ENCODE measurements at places on chromosomes 13 and 19.

DNA sequence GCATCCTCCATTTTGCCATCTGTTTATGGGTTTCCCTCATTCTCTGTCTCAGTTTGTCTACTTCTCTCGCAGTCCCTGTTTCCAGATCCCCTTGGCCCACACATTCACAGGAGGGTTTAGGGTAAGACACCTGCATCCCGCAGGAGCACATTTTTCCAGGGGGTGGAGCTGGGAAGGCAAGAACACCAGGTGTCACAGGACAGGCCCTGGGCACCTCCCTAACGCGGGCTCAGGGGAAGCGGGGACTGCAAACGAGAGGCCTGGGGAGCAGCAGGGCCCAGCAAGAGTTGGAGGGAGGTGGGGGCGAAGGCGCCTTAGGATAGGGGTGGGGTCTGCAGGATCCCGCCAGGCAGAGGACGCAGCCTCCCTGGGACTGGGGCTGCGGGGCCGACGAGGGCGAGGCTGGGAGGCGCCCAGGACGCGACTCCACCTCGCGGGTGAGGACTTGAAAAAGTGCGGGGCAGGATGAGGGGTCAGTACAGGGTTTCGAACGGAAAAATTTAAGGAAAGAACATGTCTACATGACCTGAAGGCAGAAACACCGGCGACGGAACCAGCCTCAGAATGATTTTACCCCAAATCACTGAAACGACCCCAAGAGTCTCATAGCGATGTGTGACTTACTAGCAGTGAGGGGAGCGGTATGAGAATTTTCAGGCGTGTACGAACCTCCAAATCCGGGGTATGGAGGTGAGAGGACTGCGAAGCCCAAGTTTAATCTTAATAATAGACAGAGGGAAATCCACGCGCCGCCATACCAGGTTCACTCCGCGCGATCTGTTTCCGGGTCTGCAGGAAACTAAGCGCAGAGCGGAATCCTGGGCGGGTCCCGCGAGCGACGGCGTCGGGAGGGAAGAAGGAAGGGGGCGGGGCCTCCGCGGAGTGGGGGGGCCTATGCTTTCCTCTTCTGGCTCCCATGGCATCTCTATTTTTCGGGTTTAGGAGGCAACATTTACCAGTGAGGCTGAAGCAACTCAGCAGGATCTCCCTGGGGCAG is 7.1 kb upstream of the ERVV-2 start:
- DNase-seq: peak; percentile 71

DNA sequence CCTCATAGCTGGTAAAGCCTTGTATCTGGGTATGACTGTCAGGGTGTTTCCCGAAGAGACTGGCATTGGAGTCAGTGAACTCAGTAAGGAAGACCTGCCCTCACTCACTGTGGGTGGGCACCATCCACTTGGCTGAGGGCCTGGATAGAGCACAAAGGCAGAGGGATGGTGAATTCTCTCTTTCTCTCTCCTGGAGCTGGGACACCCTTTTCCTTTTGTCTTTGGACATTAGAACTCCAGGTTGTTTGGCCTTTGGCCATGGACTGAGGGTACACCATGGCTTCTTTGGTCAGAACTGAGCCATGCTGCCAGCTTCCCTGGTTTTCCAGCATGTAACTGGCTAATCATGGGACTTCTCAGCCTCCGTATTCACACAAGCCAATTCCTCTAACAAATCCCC is 4.6 kb upstream of the CEACAM1 start:
- no peak for DNase-seq

GRCh38 chr13:51801631-51802099 is 2.3 kb downstream of the DHRS12 start:
- DNase-seq: no peak

DNA sequence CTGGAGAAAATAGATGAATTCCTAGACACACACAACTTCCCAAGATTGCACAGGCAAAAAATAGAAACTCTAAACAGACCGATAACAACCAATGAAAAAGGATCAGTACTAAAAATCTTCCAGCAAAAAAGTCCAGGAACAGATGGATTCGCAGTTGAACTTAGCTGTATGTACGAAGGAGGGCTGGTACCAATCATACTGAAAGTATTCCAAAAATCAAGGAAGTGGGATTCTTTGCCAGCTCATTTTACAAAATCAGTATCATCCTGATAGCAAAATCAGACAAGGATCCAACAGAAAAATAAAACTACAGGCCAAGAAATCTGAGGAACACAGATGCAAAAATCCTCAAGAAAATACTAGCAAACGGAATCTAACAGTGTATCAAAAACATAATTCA is 6.5 kb upstream of the LILRB2 start:
- DNase-seq: no peak

DNA sequence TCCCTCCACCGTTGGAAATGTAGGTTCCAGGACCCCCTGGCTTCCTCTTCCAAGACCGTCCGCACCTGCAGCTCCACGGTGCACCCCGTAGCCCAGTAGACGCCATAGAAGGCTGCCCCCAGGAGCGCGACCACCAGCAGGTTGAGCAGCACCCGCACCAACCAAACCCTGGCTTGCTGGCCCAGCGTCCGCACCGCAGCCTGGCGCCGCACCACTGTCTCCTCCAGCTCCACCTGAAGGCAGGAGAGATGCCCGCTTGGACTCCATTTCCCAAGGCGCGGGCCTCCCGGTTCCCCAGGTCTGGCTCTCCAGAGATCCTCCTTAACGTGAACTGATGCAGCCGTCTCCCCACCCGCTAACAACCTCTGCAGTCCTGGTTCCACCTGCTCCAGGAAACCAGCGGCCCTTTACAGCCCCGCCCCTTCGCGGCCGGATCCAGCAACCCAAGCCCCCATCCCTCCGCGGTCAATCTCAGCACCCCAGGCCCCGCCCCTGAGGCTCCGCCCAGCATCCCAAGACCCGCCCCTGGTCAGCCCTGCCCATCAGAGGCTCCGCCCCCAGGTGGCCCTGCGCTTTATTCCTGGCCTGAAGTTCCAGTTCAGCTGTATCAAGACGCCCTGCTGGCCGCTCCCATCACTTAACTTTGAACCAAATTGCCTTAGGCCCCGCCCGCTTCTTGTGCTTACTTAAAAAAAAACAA is 5.0 kb upstream of the LENG1 start:
- peak; percentile 65 for DNase-seq

DNA sequence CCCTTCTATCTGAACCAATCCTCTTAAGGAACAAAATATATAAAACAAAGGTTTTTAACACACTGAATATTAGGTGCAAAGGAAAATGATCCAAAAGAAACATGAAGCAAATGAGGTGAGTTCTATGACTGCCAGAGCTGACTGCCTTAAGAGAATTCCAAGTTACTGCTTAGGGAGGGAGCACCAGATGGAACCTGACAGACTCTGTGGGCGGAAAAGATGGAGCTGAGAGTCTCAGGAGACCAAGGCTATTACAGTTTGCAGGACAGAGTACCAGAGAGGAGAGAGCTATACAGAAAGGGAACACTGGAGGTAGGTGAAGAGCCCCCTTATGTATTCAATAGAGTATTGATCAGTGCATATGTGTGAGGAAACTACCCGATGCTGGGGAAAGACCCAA is 87.2 kb downstream of the B3GLCT start:
- no peak for DNase-seq

GRCh38 chr19:45200568-45200967 is 22.0 kb downstream of the BLOC1S3 start:
- peak; percentile 59 for DNase-seq

- DNase-seq: no peak
Observed at GRCh38 chr19:15297416-15298224, 34.7 kb downstream of the BRD4 start.

DNA sequence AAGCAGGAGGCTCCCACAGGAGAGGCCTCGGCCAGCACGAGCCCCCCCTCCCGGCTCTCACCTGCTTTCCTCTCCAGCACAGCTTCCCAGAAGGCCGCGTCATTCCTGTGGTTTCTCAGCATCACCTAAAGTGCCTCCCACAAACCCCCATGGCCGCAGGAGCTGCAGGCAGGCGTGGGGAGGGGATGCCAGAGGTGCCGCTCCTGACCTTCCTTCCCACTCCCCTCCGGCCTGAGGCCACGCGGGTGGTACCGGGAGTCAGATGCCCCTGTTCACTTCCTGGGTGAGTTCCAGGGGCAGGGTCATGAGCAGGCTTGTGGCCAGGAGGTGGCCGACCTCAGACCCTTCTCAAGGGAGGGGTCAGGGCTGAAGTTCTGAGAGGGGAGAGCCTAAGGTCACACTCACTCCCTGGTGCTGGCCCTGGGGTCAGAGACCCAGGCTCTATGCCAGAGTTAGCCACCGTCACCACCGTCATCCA is 14.4 kb upstream of the NPAS1 start:
- no peak for DNase-seq

DNA sequence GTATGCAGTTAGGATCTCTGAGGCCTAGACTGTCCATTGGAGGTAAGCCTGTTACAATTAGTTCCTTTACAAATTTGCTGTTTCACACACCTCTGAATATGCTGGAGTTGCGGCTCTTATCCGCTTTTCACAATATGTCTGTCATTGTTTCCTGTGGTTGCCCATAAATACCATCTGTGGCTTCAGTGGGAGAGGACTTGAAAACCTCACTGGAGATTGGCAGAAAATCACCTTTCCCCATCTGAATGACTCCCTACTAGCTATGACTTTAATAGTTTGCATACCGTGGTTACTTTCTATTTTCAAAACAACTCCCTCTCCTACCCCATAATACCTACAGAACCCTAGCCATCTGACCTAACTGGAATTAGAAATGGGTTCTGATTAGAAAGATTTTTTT is 454.3 kb downstream of the PCDH17 start:
- no peak for DNase-seq

DNA sequence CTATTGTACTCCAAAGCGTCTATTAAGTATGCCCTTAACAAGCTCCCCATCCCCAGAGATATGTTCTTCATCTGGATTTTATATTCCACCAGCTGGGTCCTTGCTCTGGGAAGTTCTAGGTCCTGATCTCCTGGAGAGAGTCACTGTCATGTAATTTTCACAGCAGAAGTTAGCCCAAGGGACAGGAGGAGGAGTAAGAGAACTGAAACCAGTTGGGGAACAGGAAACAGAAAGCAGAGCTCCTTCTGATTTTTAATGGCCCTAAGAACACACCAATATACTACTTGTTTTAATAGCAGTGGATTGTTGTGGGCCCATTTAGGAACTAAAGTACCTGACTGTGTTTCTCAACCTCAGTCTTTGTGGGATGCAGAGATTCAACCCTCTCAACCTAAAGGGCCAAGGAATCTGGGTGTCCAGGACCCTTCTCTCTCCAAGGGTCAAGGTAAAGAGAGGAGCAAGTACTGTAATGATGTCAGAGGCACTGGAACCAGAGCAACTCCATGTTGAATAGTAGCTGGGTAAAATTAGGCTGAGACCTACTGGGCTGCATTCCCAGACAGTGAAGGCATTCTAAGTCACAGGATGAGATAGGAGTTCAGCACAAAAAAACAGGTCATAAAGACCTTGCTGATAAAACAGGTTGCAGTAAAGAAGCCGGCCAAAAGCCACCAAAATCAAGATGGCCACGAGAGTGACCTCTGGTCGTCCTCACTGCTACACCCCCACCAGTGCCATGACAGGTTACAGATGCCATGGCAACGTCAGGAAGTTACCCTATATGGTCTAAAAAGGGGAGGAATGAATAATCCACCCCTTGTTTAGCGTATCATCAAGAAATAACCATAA is 8.1 kb upstream of the FPR3 start:
- no peak for DNase-seq

DNA sequence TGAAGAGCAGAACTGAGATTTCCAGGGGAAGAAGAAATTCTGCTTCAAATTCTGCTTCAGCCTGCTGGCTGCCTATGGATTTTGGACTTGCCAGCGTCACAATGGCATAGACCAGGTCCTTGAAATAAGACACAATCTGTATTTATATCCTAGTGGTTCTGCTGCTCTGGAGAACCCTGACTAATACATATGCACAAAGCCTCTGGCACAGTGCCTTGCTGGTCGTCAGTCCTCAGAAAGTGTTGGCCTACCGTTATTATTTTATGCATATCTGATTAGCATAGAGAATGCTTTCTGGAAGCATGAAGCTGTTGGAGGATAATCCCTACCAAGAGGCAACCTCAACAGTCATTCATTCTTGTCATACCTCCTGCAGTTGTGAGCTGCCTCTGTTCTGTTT is 213.7 kb downstream of the B3GLCT start:
- no peak for DNase-seq

DNA sequence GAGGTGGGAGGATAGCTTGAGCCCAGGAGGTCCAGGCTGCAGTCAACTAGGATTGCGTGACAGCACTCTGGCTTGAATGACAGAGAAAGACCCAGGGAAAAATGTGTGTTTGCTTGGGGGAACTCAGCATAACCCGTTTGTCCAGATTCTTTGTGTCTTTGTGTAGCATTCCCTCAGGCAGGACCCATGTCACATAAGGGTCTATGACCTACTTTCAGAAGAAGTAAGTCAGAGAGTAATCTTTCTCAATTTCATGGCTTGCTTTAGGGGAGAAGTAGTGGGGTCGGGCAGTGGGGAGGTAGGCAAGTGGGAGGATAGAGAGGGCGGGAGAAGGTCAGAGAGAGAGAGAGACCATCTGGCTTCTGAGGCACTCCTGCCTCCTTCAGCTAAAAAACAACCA is 11.9 kb upstream of the PSPC1 start:
- no peak for DNase-seq

- no peak for DNase-seq
Observed at GRCh38 chr19:29587059-29587458, 19.0 kb upstream of the POP4 start.

GRCh38 chr13:48624858-48625257 is 28.9 kb upstream of the CYSLTR2 start:
- DNase-seq: no peak

- no peak for DNase-seq
Observed at GRCh38 chr13:49185264-49185663, 34.9 kb upstream of the MLNR start.

DNA sequence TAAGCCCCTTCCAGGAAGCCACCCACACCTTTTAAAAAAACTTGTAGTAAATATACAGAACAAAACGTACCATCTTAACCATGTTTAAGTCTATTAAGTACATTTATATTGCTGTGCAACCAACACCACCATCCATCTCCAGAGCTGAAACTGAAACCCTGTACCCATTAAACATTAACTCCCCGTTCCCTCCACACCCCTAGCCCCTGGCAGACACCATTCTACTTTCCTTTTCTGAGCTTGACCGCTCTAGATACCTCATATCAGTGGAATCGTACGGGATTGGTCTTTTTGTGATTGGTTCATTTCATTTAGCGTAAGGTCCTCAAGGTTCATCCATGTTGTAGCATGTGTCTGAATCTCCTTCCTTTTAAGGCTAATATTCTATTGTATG is 13.0 kb upstream of the SPATA13 start:
- no peak for DNase-seq

- no peak for DNase-seq
Observed at GRCh38 chr19:54461210-54461609, 2.4 kb downstream of the LENG9 start.

DNA sequence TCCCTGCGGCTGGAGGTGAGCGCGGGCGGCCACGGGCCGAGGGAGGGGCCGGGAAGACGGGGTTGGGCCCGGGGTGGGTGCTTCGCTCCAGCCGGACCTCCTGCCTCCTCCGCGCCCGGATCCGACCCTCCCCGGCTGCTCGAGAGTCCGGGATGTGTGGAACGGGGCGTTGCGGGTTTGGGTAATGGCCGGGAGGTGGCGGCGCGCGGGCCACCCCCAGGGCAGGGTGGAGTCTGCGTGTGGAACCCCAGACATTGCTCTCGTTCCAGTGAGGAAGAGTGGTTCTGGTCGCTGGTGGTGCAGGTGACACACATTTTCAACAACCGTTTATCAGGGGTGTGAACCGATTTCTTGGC is 38.8 kb downstream of the ARHGEF7 start:
- DNase-seq: peak; percentile 71
